Heart left ventricle (tissue), 16 donors: ENCODE measurements at places on chromosomes 4 and X. TPM values are rescaled to one million over a fixed set of nuclear protein-coding genes. Genes with fewer than 3 reads are reported as not detected.

The FMR1 gene
- 15.2 TPM for polyA plus RNA-seq

The GPR34 gene
- polyA plus RNA-seq, result 1.3 TPM

The FAM114A1 gene
- polyA plus RNA-seq, result 23.2 TPM

The NKAP gene
- 4.2 TPM for polyA plus RNA-seq

The ITGB1BP2 gene
- 91.7 TPM for polyA plus RNA-seq

The PPBP gene
- polyA plus RNA-seq, result not detected

The PPP1R2C gene
- not detected for polyA plus RNA-seq

The SLC16A2 gene
- polyA plus RNA-seq, result 2.2 TPM

The BMPR1B gene
- polyA plus RNA-seq, result 0.34 TPM

The SYN1 gene
- 20.5 TPM for polyA plus RNA-seq

DNA sequence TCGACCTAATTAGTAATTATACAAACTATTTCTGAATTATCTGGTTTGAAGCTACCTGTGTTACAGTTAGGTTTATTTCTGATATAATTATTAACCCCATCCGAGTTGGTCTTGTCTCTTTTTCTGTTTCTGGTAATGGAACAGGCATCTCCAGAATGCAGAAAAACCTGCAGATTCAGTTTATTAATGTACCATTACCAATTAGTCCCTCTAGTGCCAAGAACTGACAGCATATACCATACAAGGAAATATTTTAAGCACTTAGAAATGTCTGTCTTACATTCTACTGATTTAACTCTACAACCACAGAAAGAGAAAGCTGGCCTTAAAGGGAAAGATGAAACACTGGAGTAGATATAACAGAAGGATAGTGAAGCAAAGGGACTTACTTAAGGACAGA, 570.6 kb downstream of the CENPC start:
- no peak for DNase-seq

DNA sequence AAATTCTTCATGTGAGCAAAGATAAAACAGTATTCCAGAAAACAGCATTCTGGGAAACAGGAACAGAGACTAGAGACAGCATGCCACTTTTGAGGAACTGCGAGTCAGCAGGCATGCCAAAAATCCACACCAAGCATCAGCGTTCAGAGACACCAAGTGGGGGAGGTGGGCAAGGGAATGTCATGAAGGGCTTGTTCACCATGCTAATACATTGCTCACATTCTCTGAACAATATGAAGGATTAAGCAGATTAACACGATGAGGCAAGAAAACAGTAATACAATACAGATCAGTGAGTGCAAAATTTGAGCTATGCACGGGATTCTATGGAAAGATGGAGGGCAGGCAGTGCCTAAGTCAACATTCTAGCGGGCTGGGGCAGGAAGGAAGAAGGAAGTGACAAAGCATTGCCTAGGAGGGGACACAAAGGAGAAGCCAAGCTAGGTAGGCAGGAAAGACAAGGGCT, 278.3 kb downstream of the FBXW7 start:
- DNase-seq, result no peak

DNA sequence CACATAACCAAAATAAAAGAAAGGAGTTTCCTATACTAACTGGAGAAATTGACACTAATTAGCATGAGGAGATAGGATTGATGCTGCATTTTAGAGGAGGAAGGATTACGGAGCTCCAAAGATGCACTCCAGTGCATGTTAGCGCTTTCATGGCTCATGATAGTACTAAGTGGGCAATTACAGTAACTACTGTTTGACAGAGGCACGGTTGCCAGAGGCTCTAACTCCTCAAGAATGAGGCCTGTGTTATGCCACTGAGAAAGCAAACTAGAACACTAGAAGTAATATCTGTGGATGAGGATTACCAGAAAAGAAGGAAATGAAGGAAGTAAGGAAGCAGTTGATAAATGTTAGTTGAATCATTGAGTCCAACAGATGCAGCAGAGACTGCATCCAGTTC, 19.6 kb upstream of the PDGFC start:
- DNase-seq, result no peak

- no peak for DNase-seq
These were observed 203.4 kb upstream of the FAT4 start for GRCh38 chr4:125111323-125111722.

GRCh38 chrX:148593987-148594386, 93.6 kb downstream of the AFF2 start:
- DNase-seq, result no peak

GRCh38 chr4:169269916-169270809, 593 bp downstream of the SH3RF1 start:
- DNase-seq, result peak; percentile 83

GRCh38 chr4:90857081-90857820, 730.1 kb downstream of the CCSER1 start:
- DNase-seq, result no peak

GRCh38 chr4:8038719-8039251, 99.1 kb upstream of the AFAP1 start:
- DNase-seq, result no peak

DNA sequence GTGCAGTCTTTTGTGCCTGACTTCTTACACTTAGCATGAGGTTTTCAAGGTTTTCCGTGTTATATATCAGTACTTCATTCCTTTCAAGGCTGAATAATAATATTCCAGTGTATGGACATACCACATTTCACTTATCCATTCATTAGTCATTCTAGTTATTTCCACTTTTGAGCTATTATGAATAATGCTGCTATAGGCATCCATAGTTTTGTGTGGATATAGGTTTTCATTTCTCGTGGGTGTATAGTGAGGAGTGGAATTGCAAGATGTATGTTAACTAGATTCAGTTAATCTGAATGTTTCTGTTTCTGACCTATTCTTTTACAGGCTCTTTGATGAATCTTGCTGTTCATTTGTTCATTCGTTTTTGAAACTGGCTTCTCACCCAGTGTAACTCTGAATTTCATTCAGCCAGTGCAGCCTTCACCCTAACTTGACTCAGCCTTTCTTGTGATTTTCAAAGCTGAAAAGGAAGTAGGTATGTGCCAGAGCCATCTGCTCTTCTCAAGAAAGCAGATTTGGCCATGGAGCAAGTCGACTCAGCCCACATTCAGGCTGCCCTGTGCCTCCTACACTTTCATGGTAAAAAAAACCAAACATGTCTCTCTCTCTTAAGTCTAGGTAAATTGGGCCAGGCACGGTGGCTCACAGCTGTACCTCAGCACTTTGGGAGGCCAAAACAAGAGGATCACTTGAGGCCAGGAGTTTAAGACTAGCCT, 56.3 kb upstream of the NOCT start:
- no peak for DNase-seq

DNA sequence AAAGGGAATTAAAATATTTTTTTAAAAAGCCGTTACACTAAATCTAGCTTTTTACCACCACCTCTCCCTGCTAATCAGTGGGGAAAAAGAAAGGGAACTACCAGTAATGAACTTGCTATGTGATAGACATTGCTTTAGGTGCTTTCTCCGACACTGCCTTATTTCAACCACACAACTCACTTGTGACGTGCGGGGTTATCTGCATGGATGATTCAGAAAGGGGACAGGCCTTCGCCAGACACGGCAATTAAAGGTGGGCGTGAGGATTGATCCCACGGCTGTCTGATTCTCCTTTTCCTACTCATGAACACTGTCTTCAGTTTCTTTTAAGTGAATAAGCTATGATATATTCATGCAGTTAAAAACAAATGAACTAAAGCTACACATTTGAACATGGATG, 882 bp upstream of the CXCR3 start:
- DNase-seq, result no peak

DNA sequence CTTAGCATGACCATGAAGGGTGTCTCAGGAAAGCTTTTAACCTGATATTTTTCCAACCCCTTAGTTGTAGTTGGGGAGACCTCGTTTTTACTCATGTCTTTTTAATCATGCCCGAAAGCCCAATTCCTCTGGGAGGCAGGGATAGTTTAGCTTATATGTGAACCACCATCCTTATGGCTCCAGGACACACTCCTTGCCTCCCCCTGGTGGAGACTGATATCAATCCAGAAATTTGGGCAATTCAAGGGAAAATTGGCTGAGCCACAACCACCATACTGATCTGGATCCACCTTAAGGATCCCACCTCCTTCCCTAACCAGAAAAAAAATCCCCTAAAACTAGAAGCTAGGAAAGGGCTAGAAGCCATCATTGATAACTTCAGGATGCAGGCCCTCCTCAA, 13.4 kb upstream of the COL25A1 start:
- DNase-seq, result no peak

- no peak for DNase-seq
These were observed 120.5 kb upstream of the FAT1 start for GRCh38 chr4:186844059-186844681.

DNA sequence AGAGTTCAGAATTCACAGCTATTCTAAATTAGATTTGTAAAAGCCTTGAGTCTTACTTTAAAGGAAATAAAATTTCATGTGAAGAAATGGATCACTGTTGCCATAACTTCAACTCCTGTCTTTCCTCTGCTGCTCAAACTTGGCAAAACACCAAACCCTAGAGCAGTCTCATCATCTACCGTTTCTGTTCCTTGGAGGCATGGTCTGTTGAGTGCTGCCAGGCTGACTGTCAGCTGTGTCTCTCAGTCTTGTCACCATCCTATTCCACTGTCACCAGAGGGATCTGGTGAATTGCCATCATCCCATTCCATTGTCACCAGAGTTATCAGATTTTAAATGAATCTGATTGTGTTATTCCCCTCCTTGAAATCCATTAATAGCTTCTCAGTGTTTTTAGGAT, 55.6 kb downstream of the STIM2 start:
- DNase-seq, result no peak

GRCh38 chrX:120638619-120639018, 8.8 kb upstream of the C1GALT1C1 start:
- no peak for DNase-seq

DNA sequence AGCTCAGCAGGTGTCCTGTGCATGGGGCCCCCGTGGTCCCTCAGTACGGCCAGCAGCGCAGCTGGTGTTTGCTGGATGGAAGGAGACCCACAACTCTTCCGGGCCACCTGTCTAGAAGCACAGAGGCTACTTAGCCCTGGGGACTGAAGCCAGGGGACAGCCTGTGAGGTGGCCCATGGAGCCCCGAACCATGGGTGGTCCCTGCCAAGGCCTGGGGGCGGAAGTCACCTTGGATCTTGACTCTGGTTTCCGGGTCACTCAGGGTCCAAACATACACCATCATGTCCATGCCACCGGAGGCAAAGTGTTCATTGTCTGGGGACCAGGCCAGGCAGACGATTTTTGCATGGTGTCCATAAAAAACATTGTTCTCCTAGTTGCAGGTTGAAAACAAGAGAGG, 39.5 kb downstream of the WDR1 start:
- DNase-seq, result no peak
